ENCODE measurements at places on chromosomes 3 and 15.

DNA sequence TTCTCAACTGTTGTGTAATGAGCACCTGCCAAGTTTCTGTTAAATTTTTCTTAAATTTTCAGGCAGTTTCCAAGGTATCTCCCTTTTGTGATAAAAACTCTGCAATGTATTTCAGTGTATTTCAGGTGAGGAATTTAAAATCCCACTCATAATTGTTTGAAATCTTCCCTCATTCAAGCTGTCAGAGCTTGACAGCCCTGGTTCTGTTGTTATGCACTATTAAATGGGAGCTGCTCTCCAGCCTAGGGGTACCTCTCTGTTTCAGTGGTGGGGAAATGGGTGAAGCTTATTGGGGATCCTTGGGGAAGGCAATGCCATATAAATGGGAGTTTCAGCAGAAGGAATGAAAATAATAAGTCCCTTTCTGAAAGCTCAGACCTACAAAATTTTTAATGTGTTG, 178.0 kb upstream of the TMCO5A start:
- DNase-seq = no peak

DNA sequence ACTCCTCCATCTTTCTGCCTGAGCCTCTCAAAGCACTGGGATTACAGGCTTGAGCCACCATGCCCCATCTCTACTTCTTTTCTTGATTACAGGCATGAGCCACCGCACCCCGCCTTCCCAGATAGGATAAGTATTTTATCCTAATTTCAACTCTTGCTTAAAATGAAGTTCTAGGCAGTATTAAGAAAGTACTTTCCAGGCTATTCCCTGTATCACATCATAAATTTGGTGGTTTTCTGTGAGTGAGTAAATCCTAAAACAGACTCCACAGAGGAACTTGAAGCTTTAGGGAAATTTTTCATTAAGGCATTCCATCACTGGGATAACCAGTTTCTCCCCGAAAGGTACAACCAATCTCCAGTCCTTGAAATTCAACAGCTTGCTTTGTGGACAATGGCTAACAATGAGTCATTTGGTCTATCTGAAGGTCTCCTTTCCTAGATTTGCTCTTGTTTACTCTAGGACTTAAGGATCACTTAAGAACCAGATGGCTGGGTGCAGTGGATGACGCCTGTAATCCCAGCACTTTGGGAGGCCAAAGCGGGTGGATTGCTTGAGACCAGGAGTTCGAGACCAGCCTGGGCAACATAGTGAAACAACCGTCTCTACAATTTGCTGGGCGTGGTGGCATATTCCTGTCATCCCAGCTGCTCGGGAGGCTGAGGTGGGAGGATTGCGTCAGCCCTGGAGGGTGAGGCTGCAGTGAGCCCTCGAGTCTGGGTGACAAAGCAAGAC, 49.7 kb upstream of the SKIL start:
- peak; percentile 13 for DNase-seq

- no peak for DNase-seq
Observed at GRCh38 chr3:140599496-140599895, 78.4 kb upstream of the TRIM42 start.

- DNase-seq = no peak
Observed at GRCh38 chr3:49636883-49637609, 37.1 kb upstream of the APEH start.

DNA sequence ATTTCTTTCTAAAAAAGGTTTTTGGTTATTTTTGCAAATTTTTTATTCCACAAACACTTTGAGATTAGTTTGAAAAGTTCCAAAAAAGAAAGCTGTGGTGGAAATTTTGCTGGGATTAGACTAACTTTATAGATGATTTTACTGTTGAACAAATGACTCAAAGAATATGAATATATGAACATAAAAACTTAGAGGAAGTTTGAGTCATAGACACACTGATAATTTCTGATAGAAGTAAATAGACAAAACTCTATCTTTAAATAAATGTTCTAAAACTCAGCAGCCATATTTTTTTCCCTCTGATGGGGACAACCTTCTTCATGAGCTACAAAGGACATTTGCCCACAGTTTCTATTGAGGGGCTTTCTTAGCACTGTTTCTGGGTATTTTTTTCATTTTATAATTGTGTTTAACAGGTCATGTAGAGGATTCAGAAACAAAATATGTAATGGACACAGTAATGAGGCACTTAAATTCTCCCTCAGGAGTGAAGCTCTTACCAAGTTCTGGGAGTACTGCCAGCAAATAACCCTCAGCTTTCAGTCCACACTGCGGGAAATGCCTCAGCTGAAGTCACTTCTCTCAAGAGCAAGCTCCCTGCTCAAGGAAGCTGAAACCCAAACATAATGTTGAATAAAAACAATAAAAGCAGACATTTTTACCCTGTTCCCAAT, 157.6 kb downstream of the NFKBIZ start:
- DNase-seq = peak; percentile 94

- peak; percentile 70 for DNase-seq
Observed at GRCh38 chr3:13348661-13349396, 71.3 kb downstream of the NUP210 start.

GRCh38 chr3:123123716-123124616, 57.1 kb downstream of the PDIA5 start:
- no peak for DNase-seq

- DNase-seq = no peak
Observed at GRCh38 chr3:64563751-64564150, 124.0 kb downstream of the ADAMTS9 start.

GRCh38 chr15:67897646-67898339, 57.9 kb upstream of the RNU6-1 start:
- no peak for DNase-seq

- no peak for DNase-seq
Observed at GRCh38 chr3:146166826-146167225, 5.8 kb upstream of the PLOD2 start.

DNA sequence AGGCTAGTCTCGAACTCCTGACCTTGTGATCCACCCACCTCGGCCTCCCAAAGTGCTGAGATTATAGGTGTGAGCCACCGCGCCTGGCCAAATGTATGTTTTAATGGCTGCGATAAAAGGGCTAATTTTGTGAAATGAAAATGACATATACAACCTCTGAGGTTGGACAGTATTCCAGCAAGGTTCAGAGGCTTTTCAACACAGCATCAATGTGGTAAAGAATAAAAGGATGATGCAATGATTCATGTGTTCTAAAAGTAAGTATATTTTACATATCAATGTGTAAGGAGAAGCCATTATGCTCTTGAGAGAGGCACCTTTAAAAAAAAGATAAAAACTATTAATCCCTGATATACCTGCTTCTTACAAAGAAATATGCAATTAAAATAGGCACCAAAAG, 6.7 kb downstream of the SLTM start:
- DNase-seq = no peak

DNA sequence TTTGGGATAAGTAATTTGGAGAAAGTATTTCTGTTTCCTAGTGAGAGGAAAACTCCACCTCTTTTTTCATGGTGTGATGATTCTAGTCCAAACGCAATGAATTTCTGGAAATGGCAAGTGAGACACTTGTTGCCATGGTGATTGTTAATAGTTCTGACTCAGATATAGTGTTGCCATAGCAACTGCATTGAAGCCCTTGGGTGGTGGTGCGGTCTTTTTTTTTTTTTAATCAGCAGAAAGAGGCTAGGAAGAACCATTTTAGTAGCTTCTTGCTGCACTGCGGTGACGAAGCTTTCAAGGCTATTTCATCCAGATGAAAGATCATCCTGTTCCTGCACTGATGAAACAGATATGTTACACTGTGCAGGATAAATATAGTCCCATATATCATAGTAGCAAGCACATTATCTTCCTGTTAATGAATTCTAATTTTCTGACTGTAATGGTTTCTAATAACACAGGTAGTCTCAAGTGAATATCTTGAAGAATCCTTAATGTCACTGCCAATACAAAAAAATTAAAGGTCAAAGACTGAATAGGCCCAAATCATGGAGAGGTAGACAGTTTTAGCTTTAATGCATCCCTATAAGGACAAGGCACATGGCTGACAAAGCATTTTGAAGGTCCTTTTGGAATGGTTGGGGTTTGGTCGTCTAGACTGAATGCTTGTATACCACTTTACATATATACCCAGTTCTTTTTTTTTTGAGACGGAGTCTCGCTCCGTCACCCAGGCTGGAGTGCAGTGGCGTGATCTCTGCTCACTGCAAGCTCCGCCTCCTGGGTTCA, 125.1 kb upstream of the ZBTB20 start:
- DNase-seq = peak; percentile 65

DNA sequence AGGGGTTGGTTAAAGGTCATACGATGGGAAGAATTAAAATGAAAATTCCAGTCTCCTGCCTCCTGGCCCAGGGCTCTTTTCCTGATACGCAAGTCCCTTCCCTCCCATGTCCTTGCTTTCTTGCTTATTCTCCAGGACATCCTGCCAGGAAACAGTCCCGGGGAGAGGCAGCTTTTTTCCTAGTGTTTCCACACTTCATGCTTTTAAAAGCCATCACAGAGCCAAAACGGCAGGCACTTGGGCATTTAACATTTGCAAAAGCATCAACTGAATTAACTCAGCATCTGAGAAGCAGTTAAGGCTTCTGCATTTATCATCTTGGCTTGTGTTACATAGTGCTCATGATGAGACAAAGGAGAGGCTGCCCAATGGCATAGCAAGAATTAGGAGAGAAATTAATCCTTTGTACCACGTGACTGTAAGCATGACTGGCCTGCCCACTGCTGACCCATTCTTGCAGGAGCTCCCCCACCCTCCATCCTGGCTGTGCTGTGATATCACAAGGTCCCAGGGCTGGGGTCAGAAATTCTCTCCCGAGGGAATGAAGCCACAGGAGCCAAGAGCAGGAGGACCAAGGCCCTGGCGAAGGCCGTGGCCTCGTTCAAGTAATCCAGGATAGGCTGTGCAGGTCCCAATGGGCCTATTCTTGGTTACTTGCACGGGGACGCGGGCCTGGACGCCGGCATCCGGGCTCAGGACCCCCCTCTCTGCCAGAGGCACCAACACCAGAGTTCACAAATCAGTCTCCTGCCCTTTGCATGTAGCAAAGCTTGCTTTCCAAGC, 21.6 kb upstream of the VILL start:
- DNase-seq = no peak

DNA sequence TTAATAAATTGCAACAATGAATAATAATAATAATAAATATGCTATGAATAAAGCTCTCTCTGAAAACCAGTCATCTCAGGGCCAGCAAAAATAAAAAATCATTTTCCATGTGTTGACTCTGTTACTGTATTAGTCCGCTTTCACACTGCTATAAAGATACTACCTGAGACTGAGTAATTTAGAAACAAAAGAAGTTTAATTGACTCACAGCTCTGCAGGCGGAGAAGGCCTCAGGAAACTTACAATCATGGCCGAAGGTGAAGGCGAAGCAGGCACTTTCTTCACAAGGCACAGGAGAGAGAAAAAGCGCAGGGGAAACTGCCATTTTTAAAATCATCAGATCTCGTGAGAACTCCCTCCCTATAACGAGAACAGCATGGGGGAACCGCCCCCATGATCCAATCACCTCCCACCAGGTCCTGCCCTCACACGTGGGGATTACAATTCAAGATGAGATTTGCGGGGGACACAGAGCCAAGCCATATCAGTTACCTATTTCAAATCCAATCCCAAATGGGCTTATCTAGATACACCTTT, 224.1 kb downstream of the IGSF11 start:
- no peak for DNase-seq

Measured in fibroblast of skin of scalp (primary cell).